ENCODE measurements at places on chromosomes 3 and 15. TPM values are rescaled to one million over a fixed set of nuclear protein-coding genes. Genes with fewer than 3 reads are reported as not detected.

IL20RB gene
- not detected for polyA plus RNA-seq

TMEM89 gene
- polyA plus RNA-seq = not detected

SLC24A5 gene
- polyA plus RNA-seq = 0.47 TPM

ADAMTS7 gene
- not detected for polyA plus RNA-seq

CACNA1D gene
- 1.9 TPM for polyA plus RNA-seq

ZNF717 gene
- polyA plus RNA-seq = 12.1 TPM

IL12A gene
- not detected for polyA plus RNA-seq

ATP13A4 gene
- polyA plus RNA-seq = 1.9 TPM

CHRNA3 gene
- 3.5 TPM for polyA plus RNA-seq

CFAP92 gene
- polyA plus RNA-seq = 0.34 TPM

GATA2 gene
- polyA plus RNA-seq = not detected

GOLGA6A gene
- polyA plus RNA-seq = not detected

B3GNT5 gene
- polyA plus RNA-seq = 65.3 TPM

ALAS1 gene
- polyA plus RNA-seq = 54.5 TPM

AGBL1 gene
- not detected for polyA plus RNA-seq

SIN3A gene
- polyA plus RNA-seq = 7.3 TPM

GOLGA6B gene
- polyA plus RNA-seq = not detected

NRROS gene
- not detected for polyA plus RNA-seq

FMN1 gene
- 0.91 TPM for polyA plus RNA-seq

RCN2 gene
- 313 TPM for polyA plus RNA-seq

TMC3 gene
- polyA plus RNA-seq = not detected

CSTA gene
- not detected for polyA plus RNA-seq

EEFSEC gene
- polyA plus RNA-seq = 1.1 TPM

ZNF860 gene
- not detected for polyA plus RNA-seq

STARD9 gene
- polyA plus RNA-seq = 0.17 TPM

FEZF2 gene
- polyA plus RNA-seq = not detected

SLC12A8 gene
- 3.0 TPM for polyA plus RNA-seq

FETUB gene
- not detected for polyA plus RNA-seq

REC114 gene
- not detected for polyA plus RNA-seq
